ENCODE measurements at places on chromosomes 1 and 21. TPM values are rescaled to one million over a fixed set of nuclear protein-coding genes. Genes with fewer than 3 reads are reported as not detected.

- DNase-seq = no peak
Measured at GRCh38 chr1:68819190-68819829, 322.4 kb upstream of the DEPDC1 start.

GRCh38 chr1:2394220-2394619 lies 2.6 kb downstream of the RER1 start:
- no peak for DNase-seq

PSMB2 gene
- 17.5 TPM for total RNA-seq

DNA sequence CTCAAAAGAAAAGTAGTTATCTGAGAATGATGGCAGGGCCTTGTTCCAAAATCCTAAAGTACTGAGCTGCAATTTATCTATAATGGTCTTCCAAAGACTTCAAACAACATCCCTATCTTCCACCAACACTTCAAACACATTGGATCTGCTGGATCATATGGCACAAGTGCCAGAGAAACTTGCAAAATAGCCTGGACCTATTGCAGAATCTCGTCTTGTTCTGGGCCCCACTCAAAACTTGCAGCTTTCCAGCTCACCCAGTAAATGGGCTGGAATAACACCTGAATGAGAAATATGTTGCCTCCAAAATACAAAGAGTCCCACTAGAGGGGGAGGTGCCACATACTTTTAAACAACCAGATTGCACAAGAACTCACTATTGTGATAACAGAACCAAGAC lies 44.0 kb upstream of the PKN2 start:
- DNase-seq = no peak

DNA sequence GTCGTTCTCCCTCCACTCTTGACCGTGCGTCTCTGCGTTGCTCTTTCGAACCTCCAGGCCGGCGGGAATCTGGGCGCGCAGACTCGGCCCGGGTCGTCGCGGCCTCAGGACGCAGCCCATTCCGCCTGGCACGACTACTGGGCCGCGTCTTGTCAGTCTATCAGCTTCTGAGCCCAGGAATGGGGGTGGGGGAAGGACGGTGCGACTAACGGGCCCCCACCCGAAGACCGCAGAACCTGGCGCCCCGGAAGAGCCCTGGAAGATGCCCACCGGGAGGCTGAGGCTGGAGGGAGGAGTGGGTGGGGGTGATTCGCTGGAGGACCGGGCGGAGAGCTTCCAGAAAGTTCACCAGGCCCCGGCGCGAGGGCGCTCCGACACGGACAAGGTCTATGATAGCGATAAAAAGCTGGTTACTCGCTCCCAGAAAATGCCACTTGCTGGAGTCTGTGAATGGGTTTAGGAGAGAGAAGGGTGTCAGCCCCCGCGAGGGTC lies 1.7 kb upstream of the DMRTA2 start:
- no peak for DNase-seq

DNA sequence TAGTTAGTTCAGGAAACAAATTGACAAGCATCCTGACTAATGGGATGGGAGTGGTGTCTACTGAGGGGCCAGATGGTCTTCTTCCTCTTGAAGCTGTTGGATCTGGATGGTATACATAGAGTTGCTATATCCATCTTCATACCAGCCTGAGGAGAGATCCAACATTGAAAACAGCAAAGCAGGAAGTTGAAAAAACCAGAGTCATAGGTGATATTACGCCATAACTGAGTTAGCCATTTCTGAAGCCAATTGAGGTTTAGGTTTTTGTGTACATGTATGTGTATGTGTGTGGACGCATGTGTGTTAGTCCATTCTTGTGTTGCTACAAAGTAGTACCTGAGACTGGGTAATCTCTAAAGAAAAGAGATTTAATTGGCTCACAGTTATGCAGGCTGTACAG lies 2.3 kb upstream of the TSPAN2 start:
- DNase-seq = no peak

DNA sequence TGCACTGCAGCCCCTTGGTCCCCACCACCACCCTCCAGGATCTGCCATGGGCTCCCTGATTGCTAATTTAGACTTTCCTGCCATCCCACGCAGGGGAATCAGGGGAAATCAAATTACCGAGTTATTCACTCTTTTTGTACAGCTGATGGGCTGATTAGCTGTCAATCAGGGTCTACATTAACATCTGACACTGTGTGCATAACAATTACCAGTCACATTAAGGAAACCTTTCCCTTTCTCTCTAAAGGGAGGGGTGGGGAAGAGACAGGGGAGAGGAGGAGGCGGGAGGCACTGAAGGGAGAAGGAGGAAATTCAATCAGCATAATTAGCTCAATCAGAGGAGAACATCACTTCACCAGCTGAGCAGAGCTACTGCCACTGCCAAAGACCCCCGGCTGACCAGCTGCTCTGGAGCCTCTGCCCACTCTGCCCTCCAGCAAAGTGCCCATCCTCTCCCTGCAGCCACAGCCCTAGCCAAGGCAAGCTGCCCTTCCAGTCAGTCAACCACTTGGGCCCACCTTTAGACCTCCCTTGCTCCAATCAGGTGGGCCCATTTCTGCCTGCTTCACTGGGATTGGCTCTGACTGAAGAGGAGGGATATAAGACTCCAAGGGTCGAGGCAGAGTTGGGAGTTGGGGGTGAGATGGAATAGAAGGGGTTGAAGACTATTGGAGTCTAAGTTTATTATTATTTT lies 199.3 kb upstream of the ZC3H12A start:
- no peak for DNase-seq

DNA sequence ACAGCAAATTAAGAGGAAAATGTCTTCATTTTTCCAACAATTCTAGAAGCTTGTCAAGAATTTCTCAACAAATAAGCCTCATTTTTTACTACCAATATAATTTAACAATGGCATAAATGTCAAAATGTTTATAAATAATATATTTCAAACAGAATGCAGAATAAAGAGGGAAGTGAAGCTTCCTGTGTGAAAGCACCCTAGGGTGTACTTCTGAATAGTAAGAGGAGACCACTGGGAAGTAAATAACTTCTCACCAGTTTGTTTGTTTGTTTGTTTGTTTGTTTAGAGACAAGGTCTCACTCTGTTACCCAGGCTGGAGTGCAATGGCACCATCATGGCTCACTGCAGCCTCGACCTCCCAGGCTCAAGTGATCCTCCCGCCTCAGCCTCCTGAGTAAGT lies 244.3 kb downstream of the SLC45A1 start:
- no peak for DNase-seq

GRCh38 chr1:166350490-166350889 lies 183.7 kb upstream of the FAM78B start:
- no peak for DNase-seq

DNA sequence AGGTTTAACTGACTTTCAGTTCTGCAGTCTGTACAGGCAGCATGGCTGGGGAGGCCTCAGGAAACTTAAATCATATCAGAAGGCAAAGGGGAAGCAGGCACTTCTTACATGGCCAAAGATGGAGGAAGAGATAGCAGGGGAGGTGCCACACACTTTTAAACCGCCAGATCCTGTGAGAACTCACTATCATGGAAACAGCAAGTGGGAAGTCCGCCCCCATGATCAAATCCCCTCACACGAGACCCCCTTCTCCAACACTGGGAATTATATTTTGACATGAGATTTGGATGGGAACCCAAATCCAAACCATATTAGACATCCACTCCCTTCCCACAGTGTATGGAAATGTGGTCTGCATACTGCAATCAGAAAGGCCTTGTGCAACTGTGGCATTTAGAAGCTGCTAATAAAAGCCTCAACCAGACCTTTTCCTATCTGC lies 148.2 kb downstream of the FCRL5 start:
- DNase-seq = no peak
